Fibroblast of skin of right biceps (primary cell): ENCODE measurements at places on chromosomes 2 and 18.

DNA sequence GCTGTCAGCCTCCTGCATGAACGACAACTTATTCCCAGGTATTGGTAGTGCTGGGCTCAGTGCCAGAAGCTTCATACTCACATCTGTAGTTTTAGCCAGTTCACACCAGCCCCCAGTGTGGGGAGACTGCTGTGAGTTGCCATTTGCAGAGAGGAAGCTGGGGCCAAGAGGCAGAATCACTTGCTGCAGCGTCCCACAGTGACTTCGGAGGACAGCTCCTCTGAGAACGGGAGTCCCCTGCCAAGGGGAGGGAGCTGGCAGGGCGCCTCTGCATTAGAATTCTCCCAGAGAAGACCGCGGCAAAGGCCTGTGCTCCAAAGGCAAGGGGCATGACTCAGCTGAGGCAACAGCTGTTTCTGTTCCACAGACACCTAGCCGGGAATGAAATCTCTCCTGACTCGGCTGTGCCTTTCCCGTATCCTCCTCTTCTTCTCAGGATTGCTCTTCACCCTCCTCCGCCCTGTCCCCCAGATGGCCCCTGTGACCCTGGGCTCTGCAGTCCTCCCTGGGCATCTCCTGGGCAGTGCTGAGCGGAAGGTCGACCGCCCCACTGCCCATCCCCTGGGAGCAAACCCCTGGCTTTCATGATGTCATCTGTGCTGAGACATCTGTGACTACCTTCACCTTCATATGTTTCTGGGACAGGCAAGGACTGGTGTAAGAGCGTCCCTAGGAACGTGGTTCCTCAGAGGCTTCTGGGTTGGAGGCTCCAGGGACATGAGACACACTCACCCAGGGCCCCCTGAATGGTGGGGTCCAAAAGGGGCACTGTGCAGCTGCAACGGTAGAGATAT lies 18.0 kb downstream of the MAL start:
- DNase-seq = peak; percentile 61

- no peak for DNase-seq
Observed at GRCh38 chr2:31329081-31329625, 85.4 kb downstream of the XDH start.

DNA sequence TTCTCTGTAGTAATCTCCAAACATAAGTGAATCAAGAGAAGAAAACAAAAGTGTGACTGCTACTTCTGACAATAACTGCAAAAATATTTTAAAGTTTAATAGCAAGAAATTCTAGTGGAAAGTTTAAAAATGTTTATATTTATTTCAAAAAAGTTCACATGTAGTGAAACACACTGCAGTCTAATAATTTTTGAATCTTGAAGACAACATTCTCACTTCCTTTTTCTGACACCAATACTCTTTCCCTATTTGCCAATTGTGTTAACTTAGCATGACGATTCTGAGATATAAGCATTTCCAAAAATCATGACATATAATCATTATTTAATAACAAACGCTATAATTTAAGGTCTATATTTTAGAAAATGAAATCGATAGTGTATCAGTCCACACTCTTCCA lies 429.1 kb upstream of the PKDCC start:
- DNase-seq = no peak

- no peak for DNase-seq
Observed at GRCh38 chr2:67085146-67085545, 312.0 kb upstream of the ETAA1 start.

GRCh38 chr2:54624591-54625071 lies 98.8 kb upstream of the EML6 start:
- no peak for DNase-seq

GRCh38 chr2:33433279-33434235 lies 42.9 kb upstream of the RASGRP3 start:
- no peak for DNase-seq

DNA sequence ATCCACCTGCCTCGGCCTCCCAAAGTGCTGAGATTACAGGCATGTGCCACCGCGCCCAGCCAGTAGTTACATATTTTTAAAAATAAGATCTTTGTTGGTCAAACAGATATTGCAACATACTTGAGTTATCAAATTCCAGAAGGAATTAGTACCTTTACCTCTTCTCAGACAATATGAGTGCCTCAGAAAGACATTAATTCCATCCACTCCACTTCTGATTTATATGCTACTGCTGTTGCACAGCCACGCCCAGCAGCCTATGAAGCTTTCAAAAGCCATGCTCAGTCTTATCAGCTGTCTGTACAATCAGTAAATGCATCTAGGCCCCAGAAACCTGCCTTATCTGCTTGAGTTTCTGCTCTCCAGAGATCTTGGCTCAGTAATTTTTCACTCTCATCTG lies 47.8 kb downstream of the MEX3C start:
- DNase-seq = no peak

DNA sequence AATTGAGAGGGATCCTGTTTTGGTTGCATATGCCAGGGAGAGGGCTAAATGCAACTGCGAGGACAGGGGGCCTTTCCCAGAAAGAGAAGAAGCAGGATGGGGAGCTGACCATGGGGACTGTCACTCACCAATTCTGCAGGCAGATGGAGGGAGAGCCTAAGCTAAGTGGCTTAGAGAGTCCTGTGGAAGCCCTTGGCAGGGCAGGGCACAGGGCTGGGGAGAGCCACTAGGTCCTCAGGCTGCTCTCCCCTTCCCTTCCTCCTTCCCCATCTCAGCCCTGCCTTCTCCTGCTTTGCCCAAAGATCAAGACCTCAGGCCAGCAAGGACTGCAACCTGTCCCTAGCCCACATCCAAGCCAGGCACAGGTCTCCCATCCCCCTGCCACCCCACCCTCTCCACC lies 24.4 kb upstream of the CATIP start:
- no peak for DNase-seq

- DNase-seq = peak; percentile 72
Observed at GRCh38 chr2:174786066-174786725, 21.9 kb upstream of the CHRNA1 start.

DNA sequence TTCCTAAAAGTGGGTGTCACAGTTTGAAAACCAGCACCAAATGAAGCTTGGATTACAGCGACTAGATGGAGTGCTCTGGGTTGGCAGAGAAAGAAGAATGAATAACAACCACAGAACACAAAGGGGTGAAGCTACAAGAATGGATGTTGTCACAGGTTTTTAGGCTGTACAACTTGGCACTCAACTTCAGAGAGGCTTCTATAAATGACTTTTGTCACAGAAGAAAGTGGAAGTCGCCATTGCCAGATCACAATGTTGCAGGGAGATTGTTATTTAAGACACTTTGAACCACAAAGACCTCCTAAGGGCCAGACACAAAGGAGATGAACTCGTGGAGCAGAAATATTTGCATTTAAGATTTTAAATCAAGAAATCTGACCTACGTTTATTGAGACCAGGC lies 354.2 kb downstream of the CDH7 start:
- DNase-seq = no peak

DNA sequence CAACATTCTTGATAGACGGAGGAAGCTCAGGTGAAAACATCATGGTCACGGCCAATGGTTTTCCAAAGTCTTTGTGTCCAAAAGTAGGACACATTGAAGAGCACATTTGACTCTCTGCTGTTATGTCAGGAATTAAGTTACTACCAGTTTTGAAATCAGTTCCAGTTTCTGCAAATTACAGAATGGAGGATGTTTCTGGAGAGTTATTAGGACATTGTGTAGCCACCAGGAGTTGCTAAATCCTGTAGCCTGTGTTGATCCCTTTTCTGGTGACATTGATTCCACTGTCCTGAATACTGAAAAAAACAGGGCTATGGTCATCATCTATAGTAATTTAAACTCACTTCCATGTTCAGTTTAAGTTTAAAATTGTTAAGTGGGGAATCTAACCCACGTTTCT lies 15.3 kb downstream of the UPP2 start:
- no peak for DNase-seq

DNA sequence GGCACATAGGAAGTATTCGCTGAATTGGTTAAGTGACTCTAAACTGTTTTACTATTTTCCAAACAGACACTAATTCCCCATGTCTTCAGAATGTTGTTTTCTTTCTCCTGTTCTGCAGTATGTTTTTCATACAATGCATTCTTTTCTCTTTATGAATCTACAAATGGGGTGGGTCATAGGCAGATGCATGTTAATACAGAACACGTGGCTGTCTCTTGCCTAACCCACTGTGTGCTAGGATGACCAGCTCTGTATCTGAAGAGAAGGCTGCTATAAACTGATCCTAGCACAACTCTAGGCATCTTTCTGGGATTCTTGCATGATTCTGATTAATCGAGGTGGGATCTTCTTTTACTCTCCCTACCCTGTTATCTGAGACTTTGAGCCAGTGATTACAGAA lies 826.0 kb downstream of the PLCL1 start:
- DNase-seq = peak; percentile 16

GRCh38 chr2:8388781-8389180 lies 293.1 kb upstream of the ID2 start:
- no peak for DNase-seq

GRCh38 chr2:64652231-64653108 lies 1.2 kb downstream of the SERTAD2 start:
- DNase-seq = peak; percentile 70

- no peak for DNase-seq
Observed at GRCh38 chr18:5891854-5892215, 3.5 kb downstream of the TMEM200C start.

DNA sequence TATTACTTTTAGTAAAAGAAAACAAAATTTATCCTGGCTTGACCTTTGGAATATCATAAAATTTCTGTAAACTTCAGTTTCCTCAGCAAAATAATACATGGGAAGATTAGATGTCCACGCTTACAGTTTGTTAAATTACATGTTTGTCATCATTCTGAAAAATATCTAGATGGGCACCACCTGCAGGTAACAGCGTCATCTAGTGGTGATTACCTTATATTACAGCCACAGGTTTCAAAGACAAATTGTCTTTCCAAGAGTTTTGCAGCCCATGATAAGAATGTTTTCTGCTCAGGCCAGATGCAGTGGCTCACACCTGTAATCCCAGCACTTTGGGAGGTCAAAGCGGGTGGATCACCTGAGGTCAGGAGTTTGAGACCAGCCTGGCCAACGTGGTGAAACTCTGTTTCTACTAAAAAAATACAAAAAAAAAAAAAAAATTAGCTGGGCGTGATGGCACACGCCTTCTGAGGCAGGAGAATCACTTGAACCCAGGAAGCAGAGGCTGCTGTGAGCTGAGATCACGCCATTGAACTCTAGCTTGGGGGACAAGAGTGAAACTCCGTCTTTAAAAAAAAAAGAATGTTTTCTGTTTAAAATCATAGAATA lies 96.3 kb upstream of the RASGRP3 start:
- no peak for DNase-seq

DNA sequence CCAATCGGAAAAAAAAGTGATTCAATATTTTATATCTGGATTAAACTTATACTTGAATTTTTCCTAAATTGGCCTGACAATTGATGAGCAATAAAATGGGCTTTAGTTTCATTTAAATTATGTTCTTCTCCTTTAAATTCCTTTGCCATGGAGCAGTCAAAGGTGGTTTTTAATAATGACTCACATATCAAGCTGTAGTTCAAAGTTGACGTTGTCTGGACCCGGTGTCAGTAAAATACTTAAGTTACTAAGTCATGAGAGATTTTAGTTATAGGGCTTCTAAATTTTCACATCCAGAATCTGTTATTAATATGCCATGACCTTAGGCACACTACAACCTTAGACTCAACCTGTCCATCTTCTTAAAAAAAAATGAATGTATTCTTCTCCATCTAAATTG lies 62.5 kb downstream of the CDH2 start:
- DNase-seq = peak; percentile 88

GRCh38 chr2:53859206-53860181 lies at the start of gene GPR75:
Gene GPR75, minus strand, starts transcription at chr2:53859967. Its CDS starts 5,211 bp downstream, at chr2:53854756.
- DNase-seq = peak; percentile 24

- DNase-seq = peak; percentile 7
Observed at GRCh38 chr2:163467251-163467630, 268.6 kb downstream of the FIGN start.

DNA sequence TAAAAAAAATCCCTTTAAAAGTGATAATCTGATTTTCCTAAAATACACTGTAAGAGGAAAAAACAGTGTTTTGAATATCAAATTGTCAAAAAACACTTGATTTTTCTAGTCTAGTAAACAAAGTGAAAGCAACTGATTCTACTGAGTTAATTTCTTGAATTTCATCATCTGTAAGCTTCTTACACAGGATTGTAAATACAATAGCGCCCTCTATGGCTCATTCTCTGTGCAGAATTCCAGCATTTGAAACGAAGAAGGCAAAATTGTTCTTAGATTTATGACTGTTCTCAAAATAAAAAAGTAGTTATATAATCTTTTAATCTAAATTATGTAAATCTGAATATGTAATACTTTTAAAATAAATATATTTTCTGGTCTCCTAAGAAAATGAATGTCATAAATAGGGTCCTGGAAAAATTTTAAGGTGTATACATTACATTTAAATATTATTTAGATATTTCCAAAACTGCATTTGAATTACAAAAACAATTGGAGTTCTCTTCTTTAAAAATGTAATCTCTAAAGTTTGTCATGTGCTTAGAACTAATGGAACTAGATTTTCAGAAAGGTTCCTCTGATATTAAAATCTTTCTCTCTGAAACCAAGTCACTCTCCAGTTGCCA lies 176.9 kb upstream of the MC4R start:
- peak; percentile 71 for DNase-seq

- no peak for DNase-seq
Observed at GRCh38 chr2:151091583-151091982, 170.1 kb downstream of the RBM43 start.

DNA sequence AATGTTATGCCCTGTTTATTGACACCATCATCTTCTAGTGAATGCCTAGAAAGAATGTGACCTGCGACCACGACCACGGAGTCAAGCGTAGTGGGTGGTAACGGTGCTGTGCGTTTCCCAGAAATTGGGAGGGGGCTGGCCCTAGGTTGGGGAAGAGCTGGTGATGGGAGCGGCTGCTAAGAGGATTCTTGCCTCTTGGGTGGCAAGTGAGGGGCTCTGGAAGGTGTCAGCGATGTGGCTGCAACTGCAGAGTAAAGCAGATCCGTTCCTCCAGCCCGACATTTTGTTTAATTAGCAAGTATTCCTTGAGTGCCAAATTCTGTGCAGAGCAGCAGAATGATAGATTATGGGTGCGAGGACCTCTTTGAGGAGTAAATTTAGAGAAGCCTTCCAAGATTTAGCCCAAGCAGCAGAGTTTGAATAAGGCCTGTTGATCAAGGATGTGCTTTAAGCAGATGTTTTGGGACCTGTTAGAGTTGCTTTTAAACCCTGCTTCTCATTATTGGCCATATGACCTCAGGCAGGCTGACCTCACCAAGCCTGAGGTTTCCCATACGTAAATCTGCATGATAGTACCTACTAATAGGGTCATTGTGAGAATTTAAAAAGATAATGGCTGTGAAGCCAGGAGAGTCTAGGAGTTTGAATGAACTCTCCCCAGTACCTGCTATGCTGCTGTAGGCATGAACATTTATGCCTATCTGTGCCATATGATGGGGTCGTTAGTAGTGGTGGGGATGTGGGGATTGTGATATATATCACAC lies 287.7 kb downstream of the PTGR3 start:
- DNase-seq = no peak

DNA sequence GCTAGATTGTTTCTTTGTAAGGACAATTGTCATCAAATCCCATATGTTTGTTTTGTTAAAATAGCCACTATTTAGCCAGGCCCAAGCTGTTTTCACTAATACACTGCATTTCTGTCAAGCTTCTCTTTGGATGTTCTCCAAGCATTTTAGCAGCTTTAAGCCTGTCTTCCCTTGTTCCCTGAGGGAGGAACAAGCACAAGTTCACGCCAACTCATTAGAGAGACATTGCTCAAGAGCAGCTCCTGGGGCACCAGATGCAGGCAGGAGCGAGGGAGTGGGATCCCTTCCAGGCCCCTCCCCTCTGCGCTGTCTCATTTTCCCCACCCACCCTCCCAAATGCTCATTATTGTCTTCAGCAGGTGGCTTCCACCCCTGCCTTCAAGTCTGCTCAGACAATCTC lies 32.6 kb upstream of the PPP3R1 start:
- peak; percentile 55 for DNase-seq
